ENCODE measurements at places on chromosomes 1 and 21.

DNA sequence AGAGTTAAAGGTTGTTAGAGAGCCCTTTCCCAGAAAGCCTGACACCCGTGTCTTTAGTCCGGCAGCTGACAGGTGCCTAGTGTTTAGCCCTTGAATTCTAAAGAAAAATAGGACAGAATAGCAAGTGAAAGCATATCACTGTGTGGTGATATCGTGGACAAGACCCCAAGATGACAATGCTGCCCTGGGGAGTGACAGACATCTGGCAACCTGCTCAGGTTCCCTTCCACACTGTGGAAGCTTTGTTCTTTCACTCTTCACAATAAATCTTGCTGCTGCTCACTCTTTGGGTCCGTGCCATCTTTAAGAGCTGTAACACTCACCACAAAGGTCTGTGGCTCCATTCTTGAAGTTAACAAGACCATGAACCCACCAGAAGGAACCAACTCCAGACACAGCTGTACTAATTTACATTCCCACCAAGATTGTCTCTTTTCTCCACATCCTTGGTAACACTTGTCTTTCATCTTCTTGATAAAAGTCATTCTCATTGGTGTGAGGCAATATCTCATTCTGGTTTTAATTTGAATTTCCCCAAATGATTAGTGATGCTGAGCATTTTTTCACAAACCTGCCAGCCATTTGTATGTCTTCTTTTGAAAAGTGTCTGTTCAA is 107.6 kb upstream of the SGIP1 start:
- DNase-seq: no peak

DNA sequence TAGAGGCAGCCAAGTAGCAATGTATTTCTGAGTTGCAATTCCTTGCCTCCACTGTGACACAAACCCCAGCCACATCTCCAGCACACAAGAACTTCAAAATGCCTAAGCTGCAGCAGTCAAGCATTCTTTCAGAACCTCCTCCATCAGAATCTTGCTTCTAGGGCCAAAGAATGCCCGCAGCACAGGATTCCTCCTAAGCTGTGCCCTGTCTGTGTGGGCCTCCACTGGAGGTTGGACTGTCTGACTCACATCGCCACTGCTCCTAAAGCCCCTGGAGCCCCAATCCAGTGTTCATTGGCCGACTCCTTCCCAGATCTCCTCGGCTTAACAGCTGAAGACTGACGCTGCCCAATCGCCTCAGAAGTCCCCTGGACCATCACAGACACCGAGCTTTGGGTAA is 43.2 kb upstream of the SERTAD4 start:
- DNase-seq: no peak

GRCh38 chr21:30216041-30216723 is at the start of gene CLDN8:
TSS of gene CLDN8 (minus strand) at chr21:30216097. CDS start at chr21:30215925, 172 bp downstream.
- no peak for DNase-seq

DNA sequence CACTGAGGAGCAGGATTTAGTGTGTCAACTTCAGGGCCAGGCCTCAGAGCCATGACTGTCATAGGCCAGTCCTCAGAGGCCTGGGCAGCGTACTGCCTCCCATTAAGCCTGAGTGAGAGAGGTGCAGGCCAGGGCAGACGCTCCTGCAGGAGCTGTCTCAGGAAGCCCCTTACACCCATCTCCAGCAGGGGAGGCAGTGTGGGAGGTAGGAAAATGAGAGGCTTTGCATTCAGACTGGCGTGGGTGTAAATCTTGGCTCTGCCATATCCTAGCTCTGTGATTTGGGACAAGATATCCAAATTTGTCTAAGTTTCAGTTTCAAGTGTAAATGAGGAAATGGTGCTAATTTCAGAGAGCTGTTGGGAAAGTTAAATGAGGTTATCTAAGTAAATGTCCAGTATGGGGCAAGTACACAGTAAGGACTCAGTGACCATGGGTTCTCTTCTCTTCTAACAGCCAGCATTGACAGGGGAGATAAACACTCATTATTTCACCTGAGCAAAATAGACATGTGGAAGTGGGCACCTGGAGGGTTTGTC is 184.1 kb downstream of the ZSCAN20 start:
- DNase-seq: no peak

GRCh38 chr1:27561124-27561899 is 42.6 kb downstream of the AHDC1 start:
- no peak for DNase-seq

DNA sequence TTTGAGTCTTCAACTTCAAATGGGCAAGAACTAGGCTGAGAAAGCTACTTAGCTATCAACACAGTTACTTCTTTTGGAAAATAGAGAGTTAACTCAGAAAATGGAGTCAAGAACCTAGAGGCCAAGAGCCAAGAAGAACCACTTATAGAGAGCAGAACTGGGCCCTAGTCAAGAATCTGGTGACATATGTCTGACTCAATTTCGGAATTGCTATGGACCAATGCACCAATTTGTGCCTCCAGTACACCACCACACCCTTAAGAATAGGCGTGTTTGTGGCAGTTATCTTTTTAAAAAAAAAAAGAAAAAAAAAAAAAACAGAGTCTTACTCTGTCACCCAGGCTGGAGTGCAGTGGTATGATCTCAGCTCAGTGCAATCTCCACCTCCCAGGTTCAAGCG is 7.8 kb downstream of the S100A2 start:
- no peak for DNase-seq

GRCh38 chr1:17984583-17984982 is 123.0 kb upstream of the IGSF21 start:
- DNase-seq: no peak

DNA sequence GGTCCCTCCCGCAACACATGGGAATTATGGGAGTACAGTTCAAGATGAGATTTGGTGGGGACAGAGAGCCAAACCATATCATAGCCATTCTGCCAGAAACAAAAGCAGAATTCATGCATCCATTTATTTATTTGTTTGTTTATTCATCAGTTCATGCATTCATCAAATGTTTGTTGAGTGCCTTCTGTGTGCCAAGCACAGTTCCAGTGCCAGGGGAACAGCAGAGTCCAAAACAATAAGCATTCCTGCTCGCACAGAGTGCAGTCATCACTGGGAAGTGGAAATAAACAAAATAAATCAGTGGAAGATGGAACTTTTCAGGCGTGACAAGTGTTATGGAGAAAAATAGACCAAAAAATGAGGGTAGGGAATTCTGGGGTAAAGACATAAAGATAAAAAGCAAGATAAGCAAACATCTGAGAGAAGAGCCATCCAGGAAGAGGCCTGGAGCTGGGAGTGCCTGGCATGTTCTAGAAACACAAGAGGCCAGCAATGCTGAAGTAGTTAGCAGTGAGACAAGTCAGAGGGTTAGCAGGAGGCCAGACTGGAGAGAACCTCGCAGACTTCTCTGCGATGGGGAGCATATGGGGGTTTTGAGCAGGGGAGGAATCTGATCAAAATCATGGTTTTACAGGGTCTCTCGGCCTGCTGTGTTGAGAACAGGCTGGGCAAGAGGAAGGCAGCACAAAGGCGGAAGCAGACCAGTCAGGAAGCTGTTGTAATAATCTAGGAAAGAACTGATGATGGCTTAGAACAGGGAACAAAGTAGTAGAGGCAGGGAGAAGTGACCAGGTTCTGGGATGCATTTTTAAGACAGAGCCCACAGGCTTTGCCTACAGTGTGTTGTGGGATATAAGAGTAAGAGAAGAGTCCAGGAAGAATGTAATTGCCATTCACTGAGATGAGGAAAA is 113.2 kb downstream of the GLUL start:
- DNase-seq: no peak

DNA sequence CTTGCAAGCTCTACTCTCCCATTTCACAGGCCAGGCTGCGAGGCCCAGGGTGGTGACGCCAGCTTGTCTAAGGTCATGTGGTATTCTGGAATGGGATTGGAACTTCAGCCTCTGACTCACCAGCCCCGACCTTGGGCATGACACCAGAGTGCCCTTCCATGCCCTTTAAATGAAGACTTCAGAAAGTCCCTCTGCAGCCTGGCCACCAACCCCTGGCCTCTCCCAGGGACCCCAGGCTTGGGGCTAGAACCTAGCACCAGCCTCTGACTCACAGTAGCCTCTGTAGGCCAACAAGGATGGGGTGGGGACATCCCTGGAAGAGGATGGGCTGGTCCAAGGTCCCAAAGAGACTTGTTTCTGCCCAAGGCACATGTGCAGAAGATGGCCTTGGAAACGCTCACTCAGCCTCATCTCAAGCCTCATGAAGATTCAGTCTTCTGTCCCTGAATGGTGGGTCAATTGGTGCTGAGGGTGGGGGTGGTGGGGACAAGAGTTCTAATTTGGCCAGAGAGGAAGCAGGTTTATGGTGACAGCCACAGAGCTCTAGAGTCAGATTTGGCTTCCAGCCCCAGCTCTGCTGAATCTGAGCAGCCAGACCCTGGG is 36.1 kb upstream of the RUNX3 start:
- DNase-seq: peak; percentile 50

- no peak for DNase-seq
These were observed 168.1 kb downstream of the AMY1C start for GRCh38 chr1:103917795-103918194.

DNA sequence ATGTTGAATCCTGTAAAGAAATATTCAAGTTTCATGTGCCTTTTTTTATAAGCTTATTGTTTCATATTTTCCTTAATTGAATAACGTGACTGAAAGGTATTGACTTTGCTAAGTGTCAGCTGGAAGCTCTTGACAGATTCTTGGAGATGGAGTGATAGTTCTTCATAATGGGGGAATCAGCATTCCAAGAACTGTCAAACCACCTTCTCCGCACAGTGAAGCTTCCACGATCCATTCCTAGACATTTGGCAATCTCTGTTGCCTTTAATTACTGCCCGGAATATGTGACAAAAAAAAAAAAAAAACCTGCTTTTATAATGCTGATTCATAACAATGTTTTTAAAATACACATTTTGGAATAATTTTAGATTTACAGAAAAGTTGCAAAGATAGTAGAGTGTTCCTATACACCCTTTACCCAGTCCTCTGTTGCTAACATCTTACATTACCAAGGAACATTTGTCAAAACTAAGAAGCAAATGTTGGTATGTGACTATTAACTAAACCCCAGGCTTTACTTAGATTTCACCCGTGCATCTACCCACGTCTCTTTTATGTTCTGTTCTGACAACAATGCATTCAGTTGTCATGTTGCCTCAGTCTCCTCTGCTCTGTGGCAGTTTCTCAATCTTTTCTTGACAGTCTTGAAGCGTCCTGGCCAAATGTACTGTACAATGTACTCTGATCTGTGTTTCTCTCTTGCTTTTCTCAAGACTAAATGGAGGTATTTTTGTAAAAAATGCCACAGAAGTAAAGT is 674.1 kb downstream of the SMYD3 start:
- no peak for DNase-seq

GRCh38 chr1:71245246-71245645 is 164.4 kb upstream of the ZRANB2 start:
- DNase-seq: no peak

DNA sequence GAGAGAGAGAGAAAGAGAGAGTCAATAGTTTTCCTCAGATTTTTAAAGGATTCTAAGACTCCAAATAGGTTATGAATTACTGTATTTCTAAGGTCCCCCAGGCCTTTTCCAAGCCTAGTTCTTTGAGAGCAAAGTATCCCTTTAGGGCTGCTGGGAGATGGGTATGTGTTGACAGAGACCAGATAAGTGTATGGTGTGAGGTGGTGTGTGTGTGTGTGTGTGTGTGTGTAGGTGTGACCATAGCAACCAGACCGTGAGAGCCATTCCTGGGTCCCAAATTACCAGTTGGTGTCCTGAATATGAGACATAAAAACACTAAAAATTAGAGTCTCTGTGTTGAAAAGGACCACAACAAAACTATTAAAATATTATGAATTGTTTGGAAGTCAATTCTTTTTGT is 41.7 kb upstream of the DNAJC6 start:
- no peak for DNase-seq

- DNase-seq: no peak
These were observed 1361.7 kb upstream of the B3GALT2 start for GRCh38 chr1:194548071-194548470.

- no peak for DNase-seq
These were observed 29.8 kb upstream of the IFNGR2 start for GRCh38 chr21:33373451-33373850.

DNA sequence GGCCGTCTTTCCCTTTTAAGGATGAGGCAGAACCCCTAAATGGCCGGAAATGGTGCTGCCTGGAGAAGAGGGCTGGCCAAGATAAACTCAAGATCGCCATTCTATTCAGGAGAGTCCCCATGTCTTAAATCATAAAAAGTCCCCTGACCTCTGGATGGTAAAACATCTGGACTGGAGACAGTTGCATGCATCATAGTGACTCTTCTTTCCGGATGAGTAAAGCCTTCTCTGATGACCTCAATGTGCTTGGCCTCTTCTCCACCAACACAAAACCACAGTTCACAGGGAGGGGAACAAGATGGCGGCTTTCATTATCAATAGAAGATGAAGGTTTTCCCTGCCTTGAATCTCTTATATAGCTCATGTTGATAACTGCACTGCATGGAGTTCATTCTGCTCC is 27.5 kb upstream of the H6PD start:
- DNase-seq: no peak

DNA sequence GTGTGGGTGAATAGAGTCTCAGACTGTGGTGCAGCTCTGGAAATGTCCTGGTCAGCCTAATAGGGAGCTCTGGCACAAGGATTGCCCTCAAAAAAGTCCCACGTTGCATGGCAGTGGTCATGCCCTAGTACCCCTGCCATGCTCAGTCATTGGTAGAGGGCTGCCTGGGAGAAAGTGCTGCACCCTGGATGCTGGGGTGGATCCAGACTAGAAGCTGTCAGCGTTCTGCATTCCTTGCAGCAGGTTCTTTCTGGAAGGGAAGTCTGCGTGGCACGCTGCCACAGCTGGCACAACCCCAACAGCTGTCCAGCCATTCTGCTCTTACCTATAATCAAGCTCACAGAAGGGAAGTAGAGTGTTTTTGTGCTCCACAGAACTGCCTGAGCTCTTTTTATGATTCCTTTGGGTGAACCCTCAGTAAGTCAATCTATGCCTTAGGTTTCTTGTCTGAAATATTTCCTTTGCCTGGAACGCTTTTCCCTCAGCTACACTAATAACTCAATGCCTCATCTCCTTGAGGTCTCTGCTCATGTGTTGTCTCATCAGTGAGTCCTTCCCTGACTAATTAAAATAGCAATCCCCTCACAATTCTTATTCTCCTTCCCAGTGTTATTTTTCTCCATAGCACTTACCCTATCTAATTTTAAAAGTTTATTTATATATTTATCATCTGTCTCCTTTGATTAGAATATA is 61.5 kb upstream of the JAK1 start:
- no peak for DNase-seq

DNA sequence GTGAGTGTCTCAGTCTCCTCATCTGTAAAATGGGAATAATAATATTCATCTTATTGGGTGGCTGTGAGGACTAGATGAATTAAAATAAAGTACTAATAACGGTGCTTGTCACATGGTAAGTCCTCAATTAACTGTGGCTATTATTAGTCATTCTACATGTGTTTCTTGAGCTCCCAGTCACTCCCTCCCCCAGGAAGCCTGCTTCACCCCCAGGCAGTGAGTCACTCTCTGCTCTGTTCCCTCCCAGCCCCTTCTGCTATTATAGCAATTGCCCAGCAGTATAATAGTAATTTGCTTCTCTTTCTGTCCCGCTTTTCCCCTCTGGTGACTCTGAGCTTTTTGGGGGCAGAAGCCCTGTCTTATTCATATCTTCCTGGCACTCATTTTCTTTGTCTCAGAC is 102.0 kb downstream of the BEND5 start:
- DNase-seq: peak; percentile 68

GRCh38 chr21:31142600-31142999 is 104.3 kb upstream of the KRTAP19-8 start:
- no peak for DNase-seq
